ENCODE measurements at places on chromosomes 16 and 17.

- DNase-seq: no peak
These were observed 8.8 kb downstream of the XYLT2 start for GRCh38 chr17:50354776-50355175.

GRCh38 chr16:5502944-5503343, 405.3 kb upstream of the EEF2KMT start:
- DNase-seq: no peak

DNA sequence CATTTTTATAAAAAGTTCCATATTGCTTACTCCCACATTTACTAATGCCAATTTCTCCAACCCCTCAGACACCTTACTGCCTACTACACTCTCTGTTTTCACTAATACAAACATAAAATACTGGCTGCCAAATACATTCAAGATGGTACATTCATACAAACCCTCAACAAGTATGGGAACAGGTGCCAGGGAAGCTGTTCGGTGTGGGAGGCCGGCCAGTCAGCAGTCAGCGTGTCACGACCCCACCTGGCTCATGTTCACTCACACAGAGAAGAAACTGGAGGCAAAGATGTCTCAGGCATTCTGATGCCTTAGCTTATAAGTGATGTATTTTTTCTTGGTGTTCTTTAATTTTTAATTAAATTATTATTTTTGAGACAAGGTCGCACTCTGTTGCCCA, 42.4 kb upstream of the TRAP1 start:
- no peak for DNase-seq

DNA sequence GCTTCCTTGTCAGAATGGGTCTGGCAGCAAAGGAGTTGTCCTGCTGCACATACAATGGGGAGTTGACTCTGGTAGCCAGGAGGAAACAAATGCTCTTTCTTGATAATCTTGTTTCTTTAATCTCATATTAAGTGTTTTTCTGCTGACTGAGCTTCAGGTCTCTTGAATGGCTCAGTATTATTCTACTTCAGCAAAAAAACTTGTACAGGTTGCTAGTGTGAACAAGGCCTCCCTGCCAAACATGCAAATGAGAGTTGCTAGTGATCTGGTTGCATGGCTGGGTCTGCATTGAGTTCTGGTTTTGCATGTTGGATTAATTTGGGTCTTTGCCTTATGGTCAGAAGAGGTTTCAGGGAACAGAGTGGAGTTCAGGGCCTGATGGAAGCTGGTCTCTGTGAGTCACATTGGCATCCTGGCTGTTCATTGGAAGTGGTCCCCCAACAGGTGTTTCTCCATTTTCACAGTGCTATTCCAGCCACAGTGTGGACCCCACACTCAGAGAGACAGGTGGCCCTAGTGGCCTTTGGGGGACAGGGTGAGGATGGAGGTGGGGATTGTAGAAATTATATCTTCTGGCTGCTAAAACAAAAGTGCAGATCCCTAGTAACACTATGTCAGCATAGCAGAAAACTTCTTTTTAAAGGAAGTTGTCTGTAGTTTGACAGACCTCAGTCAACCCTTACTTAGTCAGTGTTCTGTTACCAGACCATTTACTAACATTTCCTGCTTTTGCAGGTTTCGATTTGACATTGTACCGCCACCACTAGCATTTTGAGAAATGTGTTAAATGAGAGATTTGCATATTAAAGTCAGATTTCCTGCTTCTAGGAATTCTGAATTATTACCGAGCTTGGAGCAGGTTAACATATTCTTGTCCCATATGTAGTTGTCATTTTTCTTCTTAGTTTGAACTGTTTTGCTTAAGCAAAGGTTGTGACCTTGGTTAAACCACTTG, 47.1 kb downstream of the EPN2 start:
- no peak for DNase-seq

DNA sequence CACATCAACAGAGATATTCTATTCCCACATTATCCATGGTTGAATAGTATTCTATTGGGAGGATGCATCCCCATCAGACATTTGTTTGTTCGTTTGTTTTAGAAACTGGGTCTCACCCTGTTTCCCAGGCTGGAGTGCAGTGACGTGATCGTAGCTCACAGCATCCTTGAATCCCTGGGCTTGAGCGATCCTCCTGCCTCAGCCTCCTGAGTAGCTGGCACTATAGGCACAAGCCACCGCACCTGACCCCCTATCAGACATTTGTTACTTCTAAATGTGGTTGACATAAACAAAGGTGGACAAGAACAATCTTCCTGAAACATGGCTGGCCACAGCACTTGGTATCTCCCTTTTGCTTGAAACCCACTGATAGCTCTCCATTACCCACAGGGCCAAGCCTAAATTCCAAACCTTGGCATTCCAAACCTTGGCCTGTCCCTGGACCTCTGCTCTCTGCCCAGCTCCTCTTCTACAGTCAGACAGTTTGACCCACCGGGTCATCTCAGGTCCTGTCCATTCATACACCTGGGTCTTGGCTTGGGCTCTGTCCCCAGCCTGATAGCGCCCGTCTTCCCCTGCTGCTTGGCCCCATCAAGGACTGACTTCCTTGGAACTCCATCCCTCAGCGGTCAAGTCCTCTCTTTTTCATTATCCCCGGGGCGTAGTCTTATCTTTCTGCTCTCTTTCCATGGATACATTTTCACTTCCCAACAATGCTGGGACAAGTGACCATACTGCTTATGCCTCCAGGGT, 1.5 kb upstream of the PRR29 start:
- no peak for DNase-seq

GRCh38 chr17:13127921-13128602, 110.2 kb upstream of the ELAC2 start:
- no peak for DNase-seq

DNA sequence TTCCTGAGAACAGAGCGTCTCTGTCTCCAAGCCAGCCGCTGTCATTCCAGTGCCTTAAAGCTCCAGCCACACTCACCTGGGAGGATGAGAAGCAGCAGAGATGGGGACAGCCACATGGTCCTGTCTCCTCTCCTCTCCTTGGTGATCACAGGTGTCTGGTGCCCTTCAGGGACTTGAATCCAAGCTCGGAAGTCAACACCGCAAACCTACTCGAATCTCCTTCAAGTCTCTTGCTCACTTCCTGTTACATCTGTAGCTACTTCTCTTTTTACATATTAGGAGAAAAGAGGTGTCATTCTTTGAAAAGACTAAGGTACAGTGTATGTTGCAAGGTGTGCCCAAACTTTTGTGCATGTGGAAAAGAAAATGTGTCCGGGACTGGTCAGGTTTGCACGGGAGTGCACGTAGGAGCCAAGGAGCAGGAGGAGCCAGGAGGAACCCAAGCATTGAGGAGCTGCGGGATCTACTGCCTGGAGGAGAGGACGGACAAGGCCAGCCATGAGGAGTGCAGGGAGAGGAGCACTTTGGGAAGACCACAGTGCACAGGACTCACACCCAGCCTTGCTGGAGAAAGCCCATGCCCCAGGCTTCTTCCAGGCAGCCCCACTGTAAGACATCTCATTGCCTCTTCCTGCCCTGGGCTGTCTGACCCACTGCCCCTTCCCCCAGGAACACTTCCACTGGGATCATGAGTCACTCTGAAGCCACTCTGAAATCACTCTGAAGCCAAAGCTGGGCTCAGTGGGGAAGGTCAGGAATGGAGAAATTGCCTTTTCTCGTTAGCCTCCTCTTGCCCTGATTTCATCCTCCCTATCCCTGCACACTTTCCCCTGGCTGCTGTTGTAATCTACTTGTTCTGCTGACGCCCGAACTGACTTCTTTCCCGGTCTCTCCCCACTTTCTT, at the start of gene CD300LD:
TSS of gene CD300LD (minus strand) at position 197 of the 904 bp plus-strand sequence. CDS start at position 116, 81 bp downstream.
- no peak for DNase-seq

DNA sequence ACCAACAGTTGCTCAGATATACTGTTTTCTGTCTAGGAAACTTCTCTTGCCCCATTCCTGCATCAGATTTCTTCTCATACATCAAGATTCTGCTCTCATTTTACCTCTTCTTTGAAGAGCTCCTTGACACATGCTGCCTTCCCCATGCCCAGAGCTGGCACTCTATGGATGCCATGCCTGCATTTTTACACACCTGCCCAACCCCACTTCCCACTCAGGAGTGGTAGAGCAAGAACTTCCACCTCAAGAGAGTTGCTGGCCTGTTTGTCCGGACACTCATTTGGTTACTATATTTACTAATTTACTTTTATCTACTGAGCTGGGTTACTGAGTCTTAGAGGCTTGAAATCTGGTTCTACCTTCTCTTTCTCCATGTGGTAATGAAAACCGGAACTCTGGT, 98.3 kb upstream of the HLF start:
- no peak for DNase-seq

DNA sequence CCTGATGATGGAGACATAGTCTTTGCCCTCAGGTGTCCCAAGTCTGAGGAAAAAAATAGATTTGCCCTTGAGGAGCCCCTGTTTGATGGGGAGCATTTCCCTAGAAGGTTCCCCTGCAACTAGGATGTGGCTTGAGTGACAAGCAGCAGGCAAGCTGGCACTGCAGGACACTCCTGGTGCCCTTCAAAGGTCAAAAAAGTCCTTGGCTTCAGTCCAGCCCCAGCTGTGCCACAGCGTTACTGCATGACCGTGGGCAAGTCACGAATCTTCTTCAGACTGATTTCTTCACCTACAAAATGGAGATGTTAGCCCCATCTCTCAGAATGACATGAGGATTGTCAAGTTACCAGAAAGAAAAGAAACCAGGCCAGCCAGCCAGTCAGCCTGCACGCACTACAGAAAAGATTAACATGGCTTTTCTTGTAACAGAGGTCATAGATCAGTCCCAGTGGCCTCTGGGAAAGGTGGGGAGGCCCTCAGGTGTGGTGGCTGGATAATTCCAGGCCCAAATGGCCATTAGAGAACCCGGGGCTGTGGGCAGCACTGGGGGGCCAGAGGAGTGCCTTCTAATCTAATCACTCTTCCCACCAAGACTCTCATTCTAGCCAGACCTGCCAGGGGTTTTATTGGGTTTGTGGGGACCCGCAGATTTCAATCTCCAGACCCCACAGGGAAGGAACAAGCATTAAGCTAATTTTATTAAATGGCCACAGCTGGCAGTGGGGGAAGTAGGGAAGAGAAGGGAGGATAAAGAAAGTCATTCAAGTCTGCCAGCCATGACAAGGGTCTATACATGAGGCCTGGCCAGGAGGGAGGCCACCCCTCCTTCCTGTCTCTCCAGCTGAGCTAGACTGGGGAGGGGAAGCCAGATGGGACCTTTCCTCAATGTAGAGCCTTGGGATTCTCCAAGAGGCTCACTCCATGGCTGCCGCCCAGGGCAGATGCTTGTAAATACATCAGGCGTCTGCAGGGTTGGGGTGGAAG, 9.7 kb upstream of the KIF18B start:
- DNase-seq: no peak

GRCh38 chr16:72987480-72987901, 60.4 kb downstream of the ZFHX3 start:
- DNase-seq: peak; percentile 4

DNA sequence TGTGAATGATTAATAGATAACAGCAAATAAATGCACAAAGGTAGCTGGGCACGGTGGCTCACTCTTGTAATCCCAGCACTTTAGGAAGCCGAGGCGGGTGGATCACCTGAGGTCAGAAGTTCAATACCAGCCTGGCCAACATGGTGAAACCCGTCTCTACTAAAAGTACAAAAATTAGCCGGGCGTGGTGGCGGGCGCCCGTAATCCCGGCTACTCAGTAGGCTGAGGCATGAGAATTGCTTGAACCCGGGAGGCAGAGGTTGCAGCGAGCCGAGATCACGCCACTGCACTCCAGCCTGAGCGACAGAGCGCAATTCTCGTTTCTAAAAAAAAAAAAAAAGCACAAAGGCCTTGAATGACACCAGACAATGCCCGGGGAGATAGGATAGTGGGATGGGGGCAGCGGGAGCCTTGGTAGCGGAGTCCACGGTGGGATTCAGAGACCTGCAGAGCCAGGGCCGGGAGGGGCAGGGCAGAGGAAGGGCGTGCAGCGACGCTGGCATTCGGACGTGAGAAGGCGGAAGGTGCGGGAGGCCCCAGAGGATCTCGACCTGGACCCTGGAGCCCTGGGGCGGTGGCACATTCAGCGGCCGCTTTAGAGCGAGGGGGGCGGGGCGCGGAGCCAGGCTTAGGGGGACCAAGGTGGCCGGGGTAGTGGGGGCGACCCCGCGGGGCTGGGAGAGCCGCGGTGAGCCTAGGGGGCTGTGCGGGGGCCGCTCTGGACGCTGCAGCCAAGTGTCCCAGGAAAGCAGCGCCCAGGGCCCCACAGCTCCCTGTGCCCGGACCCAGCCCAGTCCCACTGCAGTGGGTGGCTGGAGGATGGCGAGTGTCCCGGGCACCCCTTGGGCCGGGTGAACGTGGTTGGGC, 999 bp upstream of the FLYWCH2 start:
- DNase-seq: peak; percentile 57

- DNase-seq: peak; percentile 72
These were observed 13.2 kb downstream of the CHCT1 start for GRCh38 chr17:60435244-60436167.

- DNase-seq: peak; percentile 62
These were observed 7.4 kb upstream of the DHRS7B start for GRCh38 chr17:21119247-21119918.

- no peak for DNase-seq
These were observed 906 bp upstream of the FOXL1 start for GRCh38 chr16:86577314-86577971.

GRCh38 chr17:29614349-29615047, 8.2 kb downstream of the CORO6 start:
- no peak for DNase-seq

- peak; percentile 33 for DNase-seq
These were observed 46.1 kb downstream of the CYTH1 start for GRCh38 chr17:78735832-78736525.
